ENCODE measurements at places on chromosomes 1 and 21. TPM values are rescaled to one million over a fixed set of nuclear protein-coding genes. Genes with fewer than 3 reads are reported as not detected.

Gene FMO5
- not detected for total RNA-seq

Gene SPRR2B
- total RNA-seq, result not detected

Gene MED8
- 50.7 TPM for total RNA-seq

GRCh38 chr1:187212377-187212776 is 383.6 kb downstream of the PLA2G4A start:
- H3K27me3 ChIP-seq, result no peaks in the 10 kb centered on the region
- DNase-seq, result no peak
- no peak overlapping the region for H3K4me3 ChIP-seq
- H3K27ac ChIP-seq, result no peak overlapping the region
- no peaks in the 10 kb centered on the region for H3K4me1 ChIP-seq

DNA sequence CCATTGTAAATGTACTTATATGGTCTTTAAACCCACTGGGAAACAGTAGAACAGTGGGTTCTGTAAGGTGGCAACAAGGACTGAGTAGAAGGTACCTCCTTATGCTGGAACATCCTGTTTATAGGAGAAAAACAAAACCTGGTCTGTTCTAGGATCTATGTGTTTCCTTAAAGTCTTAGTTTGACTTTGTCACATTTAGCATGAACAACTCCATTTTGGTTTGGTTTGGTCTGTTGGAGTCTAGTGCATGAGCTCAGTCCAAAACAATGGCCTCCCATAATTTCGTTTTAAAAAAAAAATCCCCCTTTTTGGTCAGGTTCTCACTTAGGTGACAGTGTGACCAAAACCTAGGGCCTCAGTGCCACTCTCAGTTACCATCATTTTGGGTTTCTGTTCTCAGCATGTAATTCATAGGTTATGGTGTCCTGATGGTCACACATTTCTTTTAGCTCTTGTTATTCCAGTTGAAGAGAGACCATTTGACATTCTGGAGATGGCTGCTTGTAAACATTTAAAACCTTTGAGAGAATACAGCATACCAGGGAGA is 66.4 kb upstream of the IL12RB2 start:
- no peak overlapping the region for H3K4me3 ChIP-seq
- H3K27me3 ChIP-seq, result no peaks in the 10 kb centered on the region
- no peaks in the 10 kb centered on the region for H3K36me3 ChIP-seq
- H3K4me1 ChIP-seq, result no peaks in the 10 kb centered on the region
- no peak for DNase-seq

DNA sequence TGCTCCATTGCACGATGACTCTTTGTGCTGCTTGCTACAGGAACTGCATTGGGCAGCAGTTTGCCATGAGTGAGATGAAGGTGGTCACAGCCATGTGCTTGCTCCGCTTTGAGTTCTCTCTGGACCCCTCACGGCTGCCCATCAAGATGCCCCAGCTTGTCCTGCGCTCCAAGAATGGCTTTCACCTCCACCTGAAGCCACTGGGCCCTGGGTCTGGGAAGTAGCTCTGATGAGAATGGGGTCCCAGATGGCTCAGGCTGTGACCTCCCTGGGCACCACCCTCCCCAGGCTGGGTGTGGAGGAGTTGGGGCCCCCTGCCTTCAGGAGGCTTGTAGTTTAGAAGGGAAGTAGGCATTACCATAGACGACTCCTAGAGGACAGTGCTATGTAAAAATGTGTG is 19.7 kb downstream of the CYP4B1 start:
- no peak overlapping the region for H3K4me3 ChIP-seq
- H3K4me1 ChIP-seq, result no peaks in the 10 kb centered on the region
- DNase-seq, result no peak
- H3K27me3 ChIP-seq, result no peaks in the 10 kb centered on the region
- no peak overlapping the region for H3K27ac ChIP-seq
- H3K36me3 ChIP-seq, result no peaks in the 10 kb centered on the region

Gene IL12RB2
- not detected for total RNA-seq

DNA sequence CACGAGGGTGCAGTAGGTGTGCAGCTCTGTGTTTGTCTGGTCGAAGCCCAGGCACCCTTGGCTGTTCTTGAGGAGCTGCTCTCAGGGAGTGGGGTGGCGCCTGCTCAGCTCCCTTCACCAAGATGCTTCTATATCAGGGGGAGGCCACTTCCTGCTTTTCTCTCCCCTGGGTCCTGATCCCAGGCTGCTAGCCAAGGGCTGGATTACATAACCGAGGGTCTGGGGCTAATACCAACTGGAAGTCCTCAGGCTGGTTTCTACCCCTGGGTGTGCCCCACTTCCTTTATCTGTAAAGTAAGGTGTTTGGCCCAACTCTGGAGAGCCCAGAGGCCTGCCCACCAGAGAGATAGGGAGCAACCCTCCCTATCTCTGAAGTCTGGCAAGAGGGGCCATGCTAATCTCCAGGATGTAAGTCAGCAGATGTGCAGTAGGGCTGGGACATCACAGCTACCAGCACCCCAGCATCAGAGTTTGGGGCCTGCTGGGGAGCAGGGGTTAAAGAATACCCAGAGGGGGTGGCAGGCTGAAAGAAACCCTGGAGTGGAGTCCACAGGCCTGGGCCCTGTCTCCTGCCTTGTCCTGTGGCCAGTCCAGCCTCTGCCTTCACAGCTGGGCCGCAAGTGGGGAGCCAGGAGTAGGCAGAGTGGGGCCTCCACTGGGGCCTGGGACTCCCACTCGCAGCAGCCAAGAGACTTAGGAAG is 2.1 kb downstream of the SELENBP1 start:
- H3K27ac ChIP-seq, result no peak overlapping the region
- DNase-seq, result no peak
- no peaks in the 10 kb centered on the region for H3K36me3 ChIP-seq
- no peaks in the 10 kb centered on the region for H3K27me3 ChIP-seq

DNA sequence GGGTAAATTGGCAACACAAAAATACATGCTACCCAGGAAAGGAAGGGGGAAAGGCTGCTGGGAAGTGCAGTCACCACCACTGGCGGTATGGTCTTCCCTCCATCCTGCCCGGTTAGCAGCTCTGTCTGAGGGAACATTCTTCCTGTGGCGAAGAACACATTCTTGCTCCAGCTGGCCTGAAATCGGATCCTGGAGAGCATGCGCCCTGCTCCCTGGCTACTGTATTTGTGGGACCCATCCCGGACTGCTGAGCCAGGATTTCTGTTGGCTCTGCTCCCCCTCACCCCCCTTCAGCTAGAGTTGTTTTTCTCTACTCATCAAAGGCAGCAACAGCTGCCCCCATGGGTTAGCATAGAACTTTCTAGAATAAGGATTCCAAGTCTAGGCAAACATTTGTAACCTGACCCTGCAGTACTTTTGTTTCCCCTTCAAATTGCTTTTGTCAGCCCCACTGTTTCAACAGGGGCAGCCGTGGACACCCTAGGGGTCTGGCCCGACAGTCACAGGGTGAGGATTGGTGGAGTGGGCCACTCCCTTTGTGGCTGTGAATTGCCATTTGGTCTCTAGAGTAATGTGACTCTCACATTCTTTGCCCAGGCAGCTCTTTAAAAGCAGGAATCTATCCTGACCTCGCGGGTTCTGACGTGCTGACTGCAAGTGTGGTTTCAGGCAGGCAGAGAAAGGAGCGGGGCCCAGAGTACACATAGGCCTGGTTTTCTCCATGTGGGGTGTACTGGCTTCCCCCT is 157.7 kb downstream of the TOMM20 start:
- H3K36me3 ChIP-seq, result no peaks in the 10 kb centered on the region
- no peak overlapping the region for H3K4me3 ChIP-seq
- no peak overlapping the region for H3K27ac ChIP-seq

All from Karpas-422 (cell line).